ENCODE measurements at places on chromosomes 2 and 18.

GRCh38 chr2:21650569-21650968 is 526.8 kb downstream of the TDRD15 start:
- H3K36me3 ChIP-seq: no peaks in the 10 kb centered on the region
- H3K27me3 ChIP-seq: no peaks in the 10 kb centered on the region
- H3K4me3 ChIP-seq: no peak overlapping the region
- no peak for DNase-seq
- H3K4me1 ChIP-seq: no peaks in the 10 kb centered on the region

GRCh38 chr2:66575625-66576310 is 140.8 kb downstream of the MEIS1 start:
- no peaks in the 10 kb centered on the region for H3K36me3 ChIP-seq
- peaks cover 55% of the 10 kb centered on the region for H3K4me1 ChIP-seq
- H3K4me3 ChIP-seq: peak overlapping the region; percentile 51
- H3K27ac ChIP-seq: peak overlapping the region; percentile 91
- no peak for DNase-seq
- no peaks in the 10 kb centered on the region for H3K27me3 ChIP-seq

DNA sequence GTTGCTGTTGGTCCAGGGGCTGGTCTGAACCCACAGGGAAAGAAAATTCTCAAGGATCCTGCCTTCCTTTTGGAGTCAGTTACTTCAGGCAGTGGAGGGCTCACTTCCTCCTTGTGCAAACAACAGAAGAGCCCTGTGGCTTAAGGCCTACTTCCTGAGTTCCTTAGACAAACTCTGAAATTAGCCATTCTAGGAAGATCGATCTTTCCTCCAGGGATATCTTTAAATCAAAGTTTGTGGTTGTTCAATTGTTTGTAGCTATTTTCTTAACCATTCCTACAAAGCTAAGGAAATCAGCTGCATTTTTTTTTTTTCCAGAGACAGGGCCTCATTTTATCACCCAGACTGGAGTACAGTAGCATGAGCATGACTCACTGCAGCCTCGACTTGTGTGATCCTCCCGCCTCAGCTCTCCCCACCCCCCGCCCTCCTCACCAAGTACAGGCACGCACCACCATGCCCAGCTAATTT is 156.0 kb downstream of the TANC1 start:
- DNase-seq: no peak
- H3K36me3 ChIP-seq: peaks cover 10% of the 10 kb centered on the region
- peaks cover 66% of the 10 kb centered on the region for H3K4me1 ChIP-seq
- no peak overlapping the region for H3K4me3 ChIP-seq
- H3K27ac ChIP-seq: peak overlapping the region; percentile 90

- no peak for DNase-seq
- no peak overlapping the region for H3K27ac ChIP-seq
- H3K4me1 ChIP-seq: no peaks in the 10 kb centered on the region
- H3K27me3 ChIP-seq: no peaks in the 10 kb centered on the region
- no peak overlapping the region for H3K4me3 ChIP-seq
- H3K36me3 ChIP-seq: peaks cover 4% of the 10 kb centered on the region
These were observed 30.6 kb downstream of the HNRNPLL start for GRCh38 chr2:38572167-38572566.

- peaks cover 24% of the 10 kb centered on the region for H3K4me1 ChIP-seq
- H3K27me3 ChIP-seq: no peaks in the 10 kb centered on the region
- H3K27ac ChIP-seq: peak overlapping the region; percentile 91
- H3K4me3 ChIP-seq: peak overlapping the region; percentile 87
These were observed 758 bp downstream of the SCLY start for GRCh38 chr2:238061315-238062202.

DNA sequence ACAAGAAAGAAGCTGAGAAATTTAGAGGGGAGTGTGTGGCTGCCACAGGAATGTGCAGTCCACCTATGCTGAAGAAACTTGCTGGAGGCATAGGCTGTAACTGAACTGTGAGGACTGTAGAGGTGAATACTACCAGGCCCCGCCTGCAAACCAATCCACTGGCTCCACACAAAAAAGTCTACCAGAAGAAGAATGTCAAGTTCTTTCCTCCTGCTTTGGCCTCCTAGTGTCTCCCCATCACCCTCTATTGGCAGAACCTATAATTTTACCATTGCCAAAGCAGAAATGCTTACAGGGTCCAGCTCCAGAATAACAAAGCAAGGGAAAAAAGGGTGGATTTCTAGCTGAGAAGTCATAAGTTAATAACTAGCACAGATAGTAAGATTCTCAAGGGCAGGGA is 5.9 kb upstream of the ATP5MC3 start:
- no peaks in the 10 kb centered on the region for H3K27me3 ChIP-seq
- no peak overlapping the region for H3K27ac ChIP-seq
- no peak for DNase-seq
- H3K36me3 ChIP-seq: no peaks in the 10 kb centered on the region
- no peaks in the 10 kb centered on the region for H3K4me1 ChIP-seq
- H3K4me3 ChIP-seq: no peak overlapping the region

- H3K27ac ChIP-seq: peak overlapping the region; percentile 100
- no peak for DNase-seq
- H3K36me3 ChIP-seq: no peaks in the 10 kb centered on the region
- no peak overlapping the region for H3K4me3 ChIP-seq
- H3K4me1 ChIP-seq: peaks cover 7% of the 10 kb centered on the region
- no peaks in the 10 kb centered on the region for H3K27me3 ChIP-seq
These were observed 2.1 kb upstream of the PPP1CB start for GRCh38 chr2:28749526-28749925.

DNA sequence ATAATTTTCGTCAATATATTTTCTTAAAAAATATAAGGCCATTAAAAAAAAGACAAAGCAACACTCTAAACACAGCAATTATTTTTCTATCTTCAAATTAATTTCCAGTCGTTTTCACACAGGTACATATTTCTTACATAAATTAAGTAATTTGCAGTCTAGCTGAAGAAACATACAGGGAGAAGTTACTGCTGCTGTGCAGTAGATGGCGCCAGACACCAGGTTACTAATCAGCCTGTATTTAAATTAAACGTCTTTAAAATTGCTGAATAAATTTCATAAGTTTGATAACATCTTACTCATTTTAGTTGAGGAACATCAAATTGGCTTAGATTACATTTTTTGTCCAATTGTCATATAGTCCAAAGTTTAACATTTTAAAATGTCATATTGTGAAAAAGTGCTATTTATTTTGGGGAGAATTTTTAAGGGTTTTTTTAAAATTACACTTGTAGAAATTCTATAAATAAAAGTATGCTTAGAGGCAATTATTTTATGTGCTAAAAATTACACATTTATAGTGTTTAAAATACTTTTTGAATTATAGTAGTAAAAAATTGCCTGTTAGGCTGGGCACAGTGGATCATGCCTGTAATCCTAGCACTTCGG is 88.4 kb downstream of the PMAIP1 start:
- no peak overlapping the region for H3K27ac ChIP-seq

- H3K27ac ChIP-seq: no peak overlapping the region
- H3K36me3 ChIP-seq: no peaks in the 10 kb centered on the region
- no peaks in the 10 kb centered on the region for H3K4me1 ChIP-seq
- no peaks in the 10 kb centered on the region for H3K27me3 ChIP-seq
These were observed 10.3 kb upstream of the DYTN start for GRCh38 chr2:206728277-206729199.

DNA sequence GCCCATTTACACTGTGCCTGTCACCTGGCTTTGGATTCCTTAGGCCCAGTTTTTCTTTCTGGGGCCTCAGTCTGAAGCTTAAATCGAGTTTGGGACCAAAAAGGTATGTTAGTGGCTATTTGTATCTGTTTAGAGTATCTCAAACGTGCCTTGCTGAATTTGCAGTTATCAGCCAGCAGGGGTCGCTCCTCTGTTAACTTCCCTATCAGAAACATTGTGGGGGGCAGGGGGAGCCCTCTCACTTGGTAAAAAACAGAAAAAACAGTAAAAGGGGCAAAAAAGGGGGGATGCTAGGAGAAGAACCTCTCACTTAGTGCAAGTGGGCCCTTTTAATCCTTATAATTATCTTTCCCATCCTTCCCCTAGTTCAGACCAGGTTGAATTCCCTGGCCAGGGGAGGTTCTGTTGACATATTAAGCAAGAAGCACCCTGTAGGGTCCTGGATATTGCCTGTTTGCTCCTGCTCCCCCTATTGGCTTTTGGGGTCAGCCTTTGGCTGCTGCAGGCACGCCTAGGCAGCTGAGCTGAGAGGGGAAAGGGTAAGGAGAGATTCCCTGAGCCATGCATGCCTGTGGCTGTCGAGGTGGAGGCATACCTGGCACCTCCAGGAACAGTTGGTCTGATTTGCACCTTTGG is 8.8 kb upstream of the IFIH1 start:
- no peaks in the 10 kb centered on the region for H3K27me3 ChIP-seq
- H3K4me1 ChIP-seq: no peaks in the 10 kb centered on the region
- no peak overlapping the region for H3K4me3 ChIP-seq
- H3K27ac ChIP-seq: no peak overlapping the region
